Eye (tissue), 1 donor: ENCODE measurements at places on chromosomes 2 and 18.
A peak's percentile ranks its signal among the peaks of the same experiment; 100 is the strongest.

GRCh38 chr2:20650393-20650876 is 463 bp downstream of the HS1BP3 start:
- DNase-seq, result peak; percentile 71

DNA sequence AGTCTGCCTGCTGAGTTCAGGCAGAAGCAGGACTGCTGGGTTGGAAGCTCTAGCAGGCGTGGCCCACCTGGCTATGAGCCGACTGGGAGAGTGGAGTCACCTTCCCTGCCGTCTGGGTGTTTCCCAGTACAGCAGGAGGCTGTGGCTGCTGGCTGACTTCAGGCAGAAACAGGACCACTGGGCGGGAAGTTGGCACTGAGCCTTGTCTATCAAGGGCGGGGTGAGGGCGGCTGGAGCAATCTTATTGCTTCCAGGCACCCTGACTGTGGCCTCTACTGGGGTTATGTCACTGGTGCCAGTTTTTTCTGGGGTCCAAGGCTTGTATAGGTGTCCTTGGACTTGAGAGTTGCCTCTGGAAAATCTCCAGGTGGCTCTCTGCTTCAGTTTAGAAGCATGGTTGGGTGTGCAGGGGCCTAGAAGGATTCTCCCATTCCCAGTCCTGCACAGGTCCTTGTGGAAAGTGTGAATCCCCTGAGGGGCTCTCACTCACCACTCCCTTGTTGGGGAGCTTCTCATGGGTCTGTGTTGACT is 30.5 kb downstream of the LTBP1 start:
- DNase-seq, result no peak

GRCh38 chr2:186653511-186653910 is 40.3 kb upstream of the FAM171B start:
- DNase-seq, result no peak

- DNase-seq, result no peak
Observed at GRCh38 chr2:181364492-181365170, 92.6 kb upstream of the ITGA4 start.
